ENCODE measurements at places on chromosomes 11 and 22.

- no peak for DNase-seq
These were observed 67.7 kb downstream of the BCL2L13 start for GRCh38 chr22:17705951-17706900.

GRCh38 chr22:21697880-21698279, 32.1 kb downstream of the PPIL2 start:
- DNase-seq: no peak

GRCh38 chr11:13666708-13667107, 1.8 kb upstream of the FAR1 start:
- DNase-seq: no peak

GRCh38 chr22:50479721-50480120, 1.6 kb upstream of the ADM2 start:
- DNase-seq: no peak

GRCh38 chr11:120823159-120823558, 200.7 kb upstream of the TBCEL start:
- DNase-seq: no peak

DNA sequence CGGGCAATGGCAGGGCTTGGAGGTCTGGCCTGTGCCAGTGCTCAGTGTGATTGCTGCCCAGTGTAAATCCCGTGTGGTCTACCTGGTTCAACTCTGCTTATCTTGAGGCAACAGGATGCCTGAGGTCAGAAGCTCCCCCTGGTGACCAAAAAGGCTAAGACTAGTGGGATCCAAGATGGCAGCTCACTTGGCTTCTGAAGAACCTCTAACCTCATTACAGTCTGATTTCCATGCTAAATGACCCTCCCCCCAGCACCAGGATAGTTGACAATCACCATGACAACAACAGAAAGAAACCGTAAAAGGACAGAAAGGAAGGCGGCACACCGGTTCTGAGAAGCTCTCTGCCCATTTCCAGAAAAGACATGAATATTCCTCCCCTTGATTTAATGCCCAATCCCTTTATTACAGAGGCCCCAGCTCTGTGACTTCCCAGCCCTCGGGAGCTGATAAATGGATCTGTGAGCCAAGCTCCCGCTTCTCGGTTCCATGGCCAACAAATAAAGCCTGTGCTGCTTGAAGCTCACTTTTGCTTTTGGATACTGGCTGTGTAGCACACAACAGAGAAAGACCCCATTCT, 398.4 kb downstream of the CTTN start:
- DNase-seq: no peak

DNA sequence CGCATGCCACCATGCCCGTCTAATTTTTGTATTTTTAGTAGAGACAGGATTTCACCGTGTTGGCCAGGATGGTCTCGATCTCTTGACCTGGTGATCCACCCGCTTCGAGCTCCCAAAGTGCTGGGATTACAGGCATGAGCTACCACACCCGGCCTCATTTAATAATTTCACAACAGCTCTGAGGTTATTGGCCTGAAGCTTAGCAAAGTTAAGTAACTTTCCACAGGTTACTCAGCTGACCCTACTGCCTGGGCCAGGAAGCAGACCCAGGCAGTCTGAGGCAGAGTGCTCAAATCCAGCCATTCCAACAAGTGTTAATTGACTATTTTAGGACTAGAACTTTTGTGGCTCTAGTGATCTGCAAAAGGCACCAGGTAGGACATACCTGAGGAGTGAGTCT, 52.2 kb upstream of the L3MBTL2 start:
- DNase-seq: no peak

DNA sequence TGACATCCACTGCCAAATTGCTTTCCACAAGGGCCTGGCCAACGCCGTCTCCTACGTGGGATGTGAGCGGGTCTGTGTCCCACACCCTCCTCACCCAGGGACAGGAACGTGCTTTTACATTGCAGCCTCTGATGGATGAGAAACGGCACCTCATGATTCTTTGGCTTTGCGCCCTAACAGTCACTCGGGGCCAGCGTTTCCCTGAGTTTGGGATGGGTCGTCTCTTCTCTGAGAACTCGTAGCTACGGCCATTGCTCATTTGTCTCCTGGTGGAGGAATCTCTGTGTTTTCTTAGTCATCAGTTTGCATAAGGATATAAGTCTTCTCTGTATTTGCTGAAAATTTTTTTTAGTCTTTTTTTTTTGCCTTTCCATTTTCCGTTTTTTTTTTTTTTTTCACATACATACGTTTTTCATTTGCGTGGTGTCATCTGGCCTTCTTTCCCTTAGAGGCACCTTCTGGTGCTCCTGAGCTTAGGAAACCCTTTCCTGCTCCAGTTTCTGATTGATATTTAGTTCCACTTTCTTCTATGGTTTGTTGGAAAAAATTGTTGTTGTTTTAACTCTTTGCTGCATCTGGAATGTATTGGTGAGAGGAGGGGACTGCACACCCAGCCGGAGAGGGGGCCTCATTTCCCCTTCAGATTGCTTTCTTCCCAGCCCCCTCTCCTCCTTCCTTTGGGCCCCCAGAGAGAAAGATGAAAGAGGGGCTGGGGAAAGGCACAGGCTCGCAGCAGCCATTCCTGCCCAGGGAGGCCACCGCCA, 12.0 kb downstream of the TNNT3 start:
- no peak for DNase-seq

- no peak for DNase-seq
These were observed 22.8 kb upstream of the MUC5AC start for GRCh38 chr11:1134848-1135445.

DNA sequence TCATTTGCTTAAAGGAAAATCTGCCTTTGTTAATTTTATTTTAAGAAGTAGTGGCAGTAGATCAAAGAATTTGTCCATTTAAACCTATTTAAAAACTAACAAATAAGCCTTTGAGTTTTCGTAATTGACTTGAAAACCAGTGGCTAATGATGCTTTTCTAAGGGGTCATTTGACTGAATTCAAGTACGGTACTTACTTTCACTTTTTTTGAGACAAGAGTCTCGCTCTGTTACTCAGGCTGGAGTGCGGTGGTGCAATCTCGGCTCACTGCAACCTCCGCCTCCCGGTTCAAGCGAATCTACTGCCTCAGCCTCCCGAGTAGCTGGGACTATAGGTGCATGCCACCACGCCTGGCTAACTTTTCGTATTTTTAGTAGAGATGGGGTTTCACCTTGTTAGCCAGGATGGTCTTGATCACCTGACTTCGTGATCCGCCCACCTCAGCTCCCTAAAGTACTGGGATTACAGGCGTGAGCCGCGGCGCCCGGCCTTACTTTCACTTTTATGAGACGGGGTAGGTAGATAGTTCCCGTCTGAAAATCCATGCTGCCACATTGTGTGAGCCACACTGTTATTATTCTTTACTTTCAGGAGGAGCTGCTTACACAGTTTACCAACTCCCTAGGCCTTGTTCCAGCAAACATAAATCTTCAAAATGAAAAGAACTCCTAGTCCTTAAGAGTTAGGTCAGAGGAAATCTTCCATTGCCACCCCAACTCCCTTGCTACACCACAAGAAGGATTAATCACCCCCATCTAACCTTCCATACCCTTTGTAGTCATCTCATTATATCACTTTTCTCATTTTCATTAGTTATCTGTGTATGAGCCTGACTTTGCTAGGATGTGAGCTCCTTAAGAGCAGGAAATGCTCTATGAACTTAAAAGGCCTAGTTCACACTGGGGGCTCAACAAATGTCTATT, 926.6 kb upstream of the CCDC90B start:
- no peak for DNase-seq

DNA sequence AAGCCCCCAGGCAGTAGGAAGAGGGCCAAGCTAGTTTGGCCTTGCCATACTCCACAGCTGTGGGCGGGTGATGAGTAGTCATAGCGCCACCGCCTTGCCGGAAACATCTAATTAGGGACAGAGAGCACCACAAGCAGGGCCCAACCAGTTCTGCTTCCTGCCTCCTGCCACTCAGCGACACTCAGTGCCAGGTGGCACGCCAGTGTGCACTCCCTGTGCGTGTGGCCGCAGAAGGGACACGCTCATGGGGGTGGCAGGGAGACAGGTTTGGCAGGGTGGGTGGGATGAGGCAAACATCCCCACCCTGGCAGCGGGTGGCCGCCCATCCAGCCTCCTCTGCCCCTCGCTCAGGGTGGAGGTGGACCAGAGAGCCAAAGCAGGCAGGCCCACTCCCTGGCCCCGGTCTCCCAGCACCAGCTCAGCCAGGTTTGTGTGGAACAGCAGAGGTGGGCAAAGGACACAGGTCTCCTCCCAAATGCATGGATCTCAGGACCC, 4.9 kb downstream of the OVOL1 start:
- DNase-seq: peak; percentile 37

DNA sequence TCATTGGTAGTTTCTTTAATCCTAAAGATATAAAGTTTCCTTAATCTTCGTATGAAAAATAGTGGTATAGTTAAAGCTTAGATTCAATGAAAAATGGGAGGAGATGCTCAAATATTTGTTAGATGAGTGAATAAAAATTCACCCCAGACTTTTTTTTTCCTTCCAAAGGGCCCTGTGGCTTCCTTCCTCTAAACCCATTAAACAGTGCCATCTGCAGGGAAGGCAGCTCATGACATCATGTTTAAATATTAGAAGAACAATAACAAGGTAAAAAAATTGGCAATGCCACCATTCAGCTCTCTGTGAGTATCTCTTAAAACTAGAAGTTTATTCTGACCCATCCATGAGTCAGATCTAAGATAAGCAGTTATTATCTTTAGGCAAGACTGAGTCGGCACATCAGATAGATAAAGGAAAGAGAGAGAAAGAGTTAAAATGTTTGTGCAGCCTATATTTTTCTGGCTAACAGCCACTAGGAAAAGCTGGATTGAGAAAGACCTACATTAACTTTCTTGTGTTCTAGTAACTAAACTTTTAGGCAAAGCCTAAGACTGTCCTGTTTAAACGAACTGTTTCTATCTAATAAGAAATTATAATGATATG, 19.1 kb upstream of the OOSP1 start:
- no peak for DNase-seq

DNA sequence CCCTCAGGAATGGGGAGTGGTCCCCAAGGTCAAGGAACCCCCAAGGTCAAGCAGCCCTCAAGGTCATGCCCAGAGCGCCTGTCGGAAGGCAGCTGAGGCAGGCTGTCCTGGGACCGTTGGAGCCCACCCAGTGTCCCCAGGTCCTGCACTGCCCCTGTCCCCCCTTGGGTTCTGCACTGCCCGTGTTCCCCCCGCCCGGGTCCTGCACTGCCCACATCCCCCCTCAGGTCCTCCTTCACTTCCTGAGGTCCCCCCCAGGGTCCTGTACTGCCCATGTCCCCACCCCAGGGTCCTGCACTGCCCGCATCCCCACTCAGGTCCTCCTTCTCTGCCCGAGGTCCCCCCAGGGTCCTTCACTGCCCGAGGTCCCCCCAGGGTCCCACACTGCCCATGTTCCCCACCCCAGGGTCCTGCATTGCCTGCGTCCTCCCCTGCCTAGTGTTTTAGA, 1073.0 kb downstream of the BRD1 start:
- no peak for DNase-seq

DNA sequence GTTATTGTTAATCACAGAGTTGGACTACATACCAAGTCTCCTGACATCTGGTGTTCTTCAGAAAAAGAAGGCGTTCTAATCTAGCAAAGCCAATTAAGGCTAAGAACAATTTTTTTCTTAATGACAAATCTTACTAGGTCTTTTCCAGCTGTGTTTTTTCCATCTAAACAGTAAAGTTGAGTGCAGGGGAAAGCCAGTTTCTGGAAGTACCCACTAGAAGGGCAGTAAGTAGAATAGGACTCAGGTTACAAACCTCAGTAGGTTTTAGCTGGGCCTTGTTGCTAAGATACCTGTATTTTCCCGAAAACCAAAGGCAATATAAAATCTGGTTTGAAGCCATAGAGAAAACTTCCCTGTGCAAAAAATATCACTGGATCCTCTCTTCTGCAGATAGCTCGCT, 351.9 kb downstream of the ETS1 start:
- no peak for DNase-seq

DNA sequence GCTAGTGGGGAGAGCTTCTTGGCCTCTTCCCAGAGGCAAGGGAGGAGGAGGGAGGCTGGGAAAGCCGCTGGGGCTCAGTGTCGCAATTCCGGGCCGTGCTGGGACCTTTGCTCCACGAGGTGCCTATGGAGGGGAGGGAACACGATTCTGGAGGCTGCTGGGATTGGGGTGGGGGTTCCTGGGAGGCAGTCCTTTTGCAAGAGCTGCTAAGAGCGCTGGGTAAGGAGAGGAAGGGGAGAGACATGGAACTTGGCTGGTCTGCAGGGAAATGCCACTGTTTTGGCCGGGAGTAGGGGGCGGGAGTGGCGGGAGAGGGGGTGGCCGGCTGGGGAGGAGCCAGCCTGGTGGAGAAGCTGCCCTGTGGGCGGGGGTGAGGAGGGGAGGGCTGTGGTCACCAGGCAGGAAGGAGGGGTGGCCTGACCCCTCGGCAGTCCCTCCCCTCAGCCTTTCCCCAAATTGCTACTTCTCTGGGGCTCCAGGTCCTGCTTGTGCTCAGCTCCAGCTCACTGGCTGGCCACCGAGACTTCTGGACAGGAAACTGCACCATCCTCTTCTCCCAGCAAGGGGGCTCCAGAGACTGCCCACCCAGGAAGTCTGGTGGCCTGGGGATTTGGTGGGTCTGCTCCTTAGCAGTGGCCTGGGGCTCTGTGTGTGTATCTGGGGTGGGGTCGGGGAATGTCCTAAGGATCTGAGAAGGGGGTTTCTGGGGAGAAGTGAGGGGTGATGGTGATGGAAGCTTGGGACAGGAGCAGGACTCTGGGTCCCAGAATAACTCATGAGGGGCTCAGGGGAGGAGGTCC, at the start of gene NR1H3:
Gene NR1H3, plus strand, starts transcription at position 480 of the 800 bp plus-strand sequence. CDS start 1,221 bp downstream, outside the sequence.
- DNase-seq: no peak

GRCh38 chr11:26731084-26731456, 9.2 kb upstream of the SLC5A12 start:
- DNase-seq: no peak

DNA sequence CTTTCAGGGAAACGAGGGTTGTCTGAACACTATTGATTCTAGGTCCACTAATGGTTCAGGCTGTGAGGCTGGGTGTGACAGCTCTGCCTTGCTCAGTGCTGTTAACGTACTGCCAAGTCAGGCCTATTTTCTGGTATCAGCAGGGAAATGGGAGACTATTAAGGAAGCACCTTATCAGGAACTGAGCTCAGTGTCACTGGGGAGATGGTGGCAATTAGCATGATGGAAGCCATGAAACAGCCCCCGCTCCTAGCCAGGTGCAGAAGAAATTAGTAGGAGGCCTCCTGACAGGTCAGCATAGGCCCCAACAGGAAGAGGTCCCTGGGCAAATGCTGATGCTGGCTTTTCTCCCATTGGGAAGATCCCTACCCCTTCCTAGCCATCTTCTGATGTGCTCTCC, 42.6 kb upstream of the LMO2 start:
- DNase-seq: no peak

GRCh38 chr11:69834251-69834650, 15.0 kb upstream of the FGF3 start:
- DNase-seq: no peak

DNA sequence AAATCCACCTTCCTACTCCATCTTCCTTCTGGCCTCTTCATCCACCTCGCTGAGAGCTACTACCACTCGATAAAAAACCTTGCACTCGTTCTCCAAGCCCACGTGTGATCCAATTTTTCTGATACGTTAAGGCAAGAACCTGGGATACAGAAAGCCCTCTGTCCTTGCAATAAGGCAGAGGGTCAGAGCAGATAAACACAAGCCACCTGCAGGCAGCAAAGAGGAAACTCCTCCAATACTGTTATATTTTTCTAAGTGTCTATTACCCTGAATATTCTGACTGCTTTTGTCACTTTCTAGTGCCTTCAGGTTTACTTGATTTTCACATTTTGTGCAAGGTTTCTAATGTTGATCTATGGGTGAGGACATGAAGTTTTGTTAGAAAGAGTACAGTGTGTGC, 26.6 kb downstream of the TRIM5 start:
- DNase-seq: no peak

All from NCI-H2081 treated with DMSO at 0.1 percent for 48 hours (cell line).